ENCODE measurements at places on chromosomes 16 and 17. TPM values are rescaled to one million over a fixed set of nuclear protein-coding genes. Genes with fewer than 3 reads are reported as not detected.

GRCh38 chr17:56638591-56639051, 45.1 kb downstream of the NOG start:
- no peak overlapping the region for H3K27ac ChIP-seq
- no peaks in the 10 kb centered on the region for H3K36me3 ChIP-seq
- H3K27me3 ChIP-seq, result no peaks in the 10 kb centered on the region
- DNase-seq, result no peak
- no peaks in the 10 kb centered on the region for H3K4me1 ChIP-seq
- H3K4me3 ChIP-seq, result no peak overlapping the region

DNA sequence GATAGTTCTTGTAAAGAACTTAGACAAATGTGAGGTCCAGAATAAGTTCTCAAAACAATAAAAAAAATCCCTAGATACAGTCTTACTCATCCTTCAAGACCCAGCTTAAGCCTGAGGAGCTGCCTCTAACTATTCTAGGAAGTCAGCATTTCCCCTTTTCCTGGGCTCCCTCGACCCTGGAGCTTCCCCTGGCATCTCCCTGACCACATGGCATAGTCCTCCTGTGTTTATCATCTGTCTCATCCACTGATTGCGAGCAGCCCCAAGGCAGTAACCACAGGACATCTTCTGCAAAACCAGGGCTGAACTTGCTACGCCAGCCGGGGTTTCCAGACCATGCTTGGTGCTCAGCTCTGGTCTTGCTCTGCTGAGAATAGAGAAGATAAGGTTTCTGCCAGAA, 36.7 kb upstream of the NLRP1 start:
- no peaks in the 10 kb centered on the region for H3K36me3 ChIP-seq
- H3K27me3 ChIP-seq, result no peaks in the 10 kb centered on the region
- no peaks in the 10 kb centered on the region for H3K4me1 ChIP-seq
- no peak overlapping the region for H3K27ac ChIP-seq
- DNase-seq, result no peak
- no peak overlapping the region for H3K4me3 ChIP-seq

- no peaks in the 10 kb centered on the region for H3K27me3 ChIP-seq
- peak overlapping the region; percentile 62 for H3K27ac ChIP-seq
- peak; percentile 58 for DNase-seq
- H3K36me3 ChIP-seq, result no peaks in the 10 kb centered on the region
- H3K4me1 ChIP-seq, result peaks cover 93% of the 10 kb centered on the region
These were observed 58.0 kb downstream of the PITPNC1 start for GRCh38 chr17:67435122-67435521.

Gene KRT25
- total RNA-seq, result not detected

- H3K4me3 ChIP-seq, result no peak overlapping the region
- no peak overlapping the region for H3K27ac ChIP-seq
- H3K36me3 ChIP-seq, result peaks cover 57% of the 10 kb centered on the region
These were observed 5.0 kb upstream of the KCTD11 start for GRCh38 chr17:7346761-7347614.

GRCh38 chr17:21034340-21035235, 8.2 kb downstream of the USP22 start:
- H3K4me1 ChIP-seq, result peaks cover 84% of the 10 kb centered on the region
- H3K36me3 ChIP-seq, result peaks cover 4% of the 10 kb centered on the region
- no peak overlapping the region for H3K27ac ChIP-seq
- peak; percentile 17 for DNase-seq
- no peaks in the 10 kb centered on the region for H3K27me3 ChIP-seq
- H3K4me3 ChIP-seq, result peak overlapping the region; percentile 24

GRCh38 chr17:42225646-42226045, 31.4 kb upstream of the GHDC start:
- no peak for DNase-seq
- H3K27ac ChIP-seq, result no peak overlapping the region
- no peaks in the 10 kb centered on the region for H3K4me1 ChIP-seq
- peaks cover 22% of the 10 kb centered on the region for H3K36me3 ChIP-seq

Gene CENPT
- 58.6 TPM for total RNA-seq

GRCh38 chr16:4032768-4033167, 83.5 kb downstream of the ADCY9 start:
- peak; percentile 3 for DNase-seq
- H3K36me3 ChIP-seq, result no peaks in the 10 kb centered on the region
- no peak overlapping the region for H3K4me3 ChIP-seq
- H3K27me3 ChIP-seq, result no peaks in the 10 kb centered on the region
- no peaks in the 10 kb centered on the region for H3K4me1 ChIP-seq

DNA sequence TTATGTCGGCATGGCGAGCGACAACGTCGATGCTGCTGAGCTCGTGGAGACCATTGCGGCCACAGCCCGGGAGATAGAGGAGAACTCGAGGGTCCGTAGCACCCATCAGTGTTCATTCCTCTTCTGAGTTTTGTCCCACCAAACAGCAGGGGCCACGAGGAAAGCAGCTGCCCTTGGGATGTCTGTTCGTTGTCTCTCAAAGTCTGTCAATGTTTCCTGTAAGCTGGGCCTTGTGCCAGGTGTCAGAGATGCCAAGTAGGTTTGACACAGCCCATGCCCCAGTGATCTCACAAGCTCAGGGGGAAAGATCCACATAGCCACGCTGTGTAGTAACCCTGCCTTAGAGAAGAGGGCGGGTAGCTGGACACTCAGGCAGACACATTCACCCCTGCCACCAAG, 22.6 kb downstream of the NTAN1 start:
- peaks cover 3% of the 10 kb centered on the region for H3K4me1 ChIP-seq
- DNase-seq, result no peak
- H3K27me3 ChIP-seq, result no peaks in the 10 kb centered on the region

DNA sequence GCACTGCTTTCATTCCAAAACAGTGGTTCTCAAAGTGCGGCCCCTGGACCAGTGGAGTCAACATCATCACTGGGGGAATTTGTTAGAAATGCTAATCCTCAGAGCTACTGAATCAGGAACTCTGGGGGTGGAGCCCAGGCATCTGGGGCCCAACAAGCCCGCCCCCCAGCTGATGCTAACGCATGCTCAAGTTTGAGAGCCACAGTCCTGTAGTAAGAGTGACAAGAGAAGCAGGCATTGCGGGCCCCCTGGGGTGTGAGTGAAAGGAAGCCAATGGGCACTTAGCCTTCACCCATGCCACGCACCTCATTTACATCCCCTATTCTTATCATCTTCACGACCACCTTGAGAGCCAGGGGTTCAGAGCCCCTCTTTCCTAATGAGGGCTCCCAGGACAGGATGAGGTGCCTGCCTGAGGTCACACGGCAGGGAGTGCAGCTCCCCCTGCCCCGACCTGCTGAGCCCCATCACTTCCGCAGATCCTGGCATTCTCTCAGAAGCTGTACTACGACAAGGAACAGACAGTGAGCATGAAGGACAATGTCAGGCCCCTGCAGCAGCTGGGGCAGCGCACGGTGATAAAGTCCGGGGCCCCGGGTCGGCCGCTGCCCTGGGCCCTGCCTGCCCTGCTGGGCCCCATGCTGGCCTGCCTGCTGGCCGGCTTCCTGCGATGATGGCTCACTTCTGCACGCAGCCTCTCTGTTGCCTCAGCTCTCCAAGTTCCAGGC, 9.1 kb downstream of the CA4 start:
- H3K4me1 ChIP-seq, result no peaks in the 10 kb centered on the region
- no peak for DNase-seq
- no peak overlapping the region for H3K4me3 ChIP-seq
- H3K27me3 ChIP-seq, result no peaks in the 10 kb centered on the region

GRCh38 chr16:1152651-1153259, at the start of gene CACNA1H:
Gene CACNA1H (plus strand): TSS chr16:1153106. CDS start chr16:1153738, 632 bp downstream.
- H3K4me3 ChIP-seq, result no peak within 1 kb of the TSS
- DNase-seq, result peak; percentile 29
- H3K27ac ChIP-seq, result no peak within 1 kb of the TSS
- peaks cover 10% of the 10 kb centered on the region for H3K27me3 ChIP-seq
- no peaks in the 10 kb centered on the region for H3K36me3 ChIP-seq
- H3K4me1 ChIP-seq, result peaks cover 7% of the 10 kb centered on the region

DNA sequence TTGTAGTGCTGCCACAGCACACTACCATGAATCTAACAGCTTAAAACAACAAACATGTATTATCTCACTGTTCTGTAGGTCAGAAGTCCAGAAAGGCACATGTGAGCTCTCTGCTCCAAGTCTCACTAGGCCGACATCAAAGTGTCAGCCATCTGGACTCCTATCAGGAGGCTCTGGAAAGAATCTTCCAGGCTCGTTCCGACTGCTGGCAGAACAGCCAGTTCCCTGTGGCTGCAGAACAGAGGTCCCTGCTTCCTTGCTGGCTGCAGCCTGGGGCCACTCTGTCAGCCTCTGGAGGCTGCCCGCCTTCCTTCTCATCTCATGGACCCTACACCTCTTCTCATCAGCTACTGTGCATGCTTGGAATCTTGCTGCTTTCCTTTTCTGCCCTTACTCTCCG, 168.9 kb downstream of the CBLN1 start:
- H3K4me3 ChIP-seq, result no peak overlapping the region
- no peak overlapping the region for H3K27ac ChIP-seq

DNA sequence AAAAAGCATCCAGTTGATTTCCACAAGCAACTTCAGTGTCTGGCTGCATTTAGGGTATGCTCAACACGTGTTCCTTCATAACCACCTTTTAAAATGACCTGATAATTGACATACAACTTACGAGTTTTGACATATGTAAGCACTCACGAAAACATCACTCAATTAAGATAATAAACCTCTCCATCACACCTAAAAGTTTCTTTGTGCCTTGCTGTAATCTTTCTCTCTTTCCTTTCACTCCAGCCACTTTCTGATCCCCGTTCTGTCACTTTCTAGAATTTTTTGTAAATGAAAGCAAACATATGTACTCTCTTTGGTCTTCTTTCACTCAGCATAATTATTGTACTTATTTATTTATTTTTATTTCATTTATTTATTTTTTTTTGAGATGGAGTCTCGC, 20.7 kb upstream of the UBE2G1 start:
- no peak for DNase-seq
- no peak overlapping the region for H3K4me3 ChIP-seq
- H3K4me1 ChIP-seq, result no peaks in the 10 kb centered on the region
- no peak overlapping the region for H3K27ac ChIP-seq
- no peaks in the 10 kb centered on the region for H3K27me3 ChIP-seq
- no peaks in the 10 kb centered on the region for H3K36me3 ChIP-seq

DNA sequence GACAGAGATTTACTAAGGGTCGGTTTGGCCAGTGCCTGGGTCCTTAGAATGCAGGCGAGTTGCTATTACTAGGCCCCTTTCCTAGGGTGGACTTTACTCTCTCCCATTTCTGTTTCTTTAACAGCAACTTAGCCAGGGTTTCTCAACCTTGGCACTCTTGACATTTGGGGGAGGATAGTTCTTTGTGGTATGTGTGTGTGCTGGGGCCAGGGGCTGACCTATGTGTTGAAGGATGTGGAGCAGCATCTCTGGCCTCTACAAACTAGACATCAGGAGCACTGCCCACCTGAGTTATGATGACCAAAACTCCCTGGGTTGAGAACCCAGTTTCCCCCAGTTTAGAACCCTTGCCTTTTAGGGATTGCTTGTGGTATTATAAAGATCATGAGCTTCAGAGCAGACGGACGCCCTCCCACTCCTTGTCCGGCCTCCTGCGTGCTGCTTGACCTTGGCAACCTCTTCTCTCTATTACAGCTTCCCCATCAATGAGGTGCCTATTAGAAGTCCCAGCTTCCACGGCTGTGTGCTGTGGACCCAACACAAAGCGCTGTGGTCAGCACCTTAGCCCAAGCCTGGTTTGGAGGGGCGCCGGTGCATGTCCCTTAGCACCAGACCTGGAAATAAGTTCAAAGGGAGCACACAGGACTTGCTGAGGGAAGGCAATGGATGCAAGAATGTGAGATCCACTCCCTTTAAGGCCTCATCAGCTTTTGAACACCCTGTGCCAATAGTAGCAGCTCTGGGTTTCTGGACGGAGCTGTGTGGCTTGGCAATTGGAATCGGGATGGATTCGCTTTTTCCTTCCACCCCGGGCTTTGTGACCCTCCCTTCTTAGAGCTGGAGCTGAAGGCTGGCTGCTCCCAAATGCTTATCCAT, 239.2 kb upstream of the MAF start:
- H3K4me3 ChIP-seq, result no peak overlapping the region
- H3K36me3 ChIP-seq, result no peaks in the 10 kb centered on the region
- no peaks in the 10 kb centered on the region for H3K4me1 ChIP-seq

DNA sequence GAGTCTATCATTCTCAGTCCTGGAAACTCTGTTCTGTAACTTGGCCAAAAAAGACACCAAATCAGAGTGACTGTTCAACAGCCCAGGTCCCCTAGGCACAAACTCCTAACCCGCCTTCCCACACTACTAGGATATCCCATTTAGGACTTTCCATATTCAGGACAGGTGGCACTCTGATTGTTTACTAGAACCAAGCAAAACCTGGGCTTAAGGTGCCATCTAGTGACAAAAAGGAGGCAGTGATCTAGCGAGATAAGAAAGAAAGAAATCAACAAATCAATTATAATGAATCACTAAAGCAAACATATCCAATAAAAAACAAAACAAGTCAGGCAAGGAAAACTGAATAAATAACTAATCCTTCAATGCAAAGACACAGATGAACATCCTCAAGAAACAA, 203.9 kb downstream of the CEP112 start:
- H3K36me3 ChIP-seq, result no peaks in the 10 kb centered on the region
- no peak for DNase-seq
- no peak overlapping the region for H3K27ac ChIP-seq
- H3K27me3 ChIP-seq, result no peaks in the 10 kb centered on the region
- H3K4me3 ChIP-seq, result no peak overlapping the region
- H3K4me1 ChIP-seq, result no peaks in the 10 kb centered on the region

- H3K4me1 ChIP-seq, result no peaks in the 10 kb centered on the region
- peaks cover 3% of the 10 kb centered on the region for H3K36me3 ChIP-seq
- DNase-seq, result no peak
- no peak overlapping the region for H3K4me3 ChIP-seq
These were observed 75.8 kb downstream of the WNT3 start for GRCh38 chr17:46742565-46743270.

Gene MPO
- not detected for total RNA-seq

Gene TERB1
- total RNA-seq, result not detected

DNA sequence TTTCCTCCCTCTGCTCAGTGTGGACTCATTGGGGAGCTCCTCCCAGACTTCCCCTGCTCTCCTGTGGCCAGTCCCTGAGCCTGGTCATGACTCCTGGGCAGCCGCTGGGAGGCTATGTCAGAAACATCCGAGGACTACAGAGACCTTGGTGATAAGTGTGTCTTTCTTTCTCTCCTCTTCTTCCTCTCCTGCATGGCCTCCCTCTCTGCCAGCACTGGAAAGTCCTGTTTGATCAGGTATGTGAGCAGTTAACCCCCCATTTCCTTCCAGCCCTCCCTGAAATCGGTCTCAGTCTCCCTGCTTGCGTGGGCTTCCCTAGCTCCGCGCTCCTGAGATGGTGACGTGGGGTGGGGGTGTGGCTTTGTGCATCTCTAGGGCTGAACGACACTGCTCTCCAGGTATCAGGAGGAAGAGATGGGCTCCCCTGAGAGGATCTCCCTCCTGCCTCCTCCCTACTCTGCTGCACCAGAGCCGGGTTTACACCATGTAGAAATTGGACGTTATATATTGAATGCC, 2.1 kb downstream of the RHBDL3 start:
- no peak for DNase-seq
- no peak overlapping the region for H3K4me3 ChIP-seq
- H3K36me3 ChIP-seq, result no peaks in the 10 kb centered on the region
- H3K4me1 ChIP-seq, result peaks cover 13% of the 10 kb centered on the region
- peaks cover 27% of the 10 kb centered on the region for H3K27me3 ChIP-seq
